Activated naive CD4-positive, alpha-beta T cell treated with anti-CD3 and anti-CD28 coated beads for 36 hours (primary cell): ENCODE measurements at places on chromosomes 3 and 15.

GRCh38 chr15:40930430-40931299 lies 1.5 kb downstream of the DLL4 start:
- DNase-seq: peak; percentile 64

GRCh38 chr3:21117370-21117769 lies 633.6 kb downstream of the ZNF385D start:
- DNase-seq: no peak

GRCh38 chr3:48931944-48932580 lies 13.4 kb downstream of the ARIH2 start:
- DNase-seq: no peak

- DNase-seq: no peak
These were observed 74.0 kb downstream of the AKAP13 start for GRCh38 chr15:85454403-85454802.

DNA sequence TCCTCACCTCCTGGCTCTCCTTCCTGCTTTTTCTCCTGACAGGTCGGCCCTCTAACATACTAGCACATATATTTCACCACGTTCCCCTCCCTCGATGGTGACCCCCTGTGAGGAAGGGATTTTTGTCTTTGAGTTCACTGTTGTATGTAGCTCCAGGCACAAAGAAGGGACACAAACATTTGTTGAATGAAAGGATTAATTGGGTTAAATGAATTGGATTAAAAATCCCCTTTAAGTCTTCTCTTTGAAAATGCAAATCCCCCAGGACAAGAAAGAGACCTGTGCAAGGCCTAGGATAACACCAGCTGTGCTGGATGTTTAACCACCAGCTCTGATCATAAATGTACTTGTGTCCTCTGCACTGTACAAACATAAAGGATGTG lies 3.3 kb downstream of the CALML4 start:
- no peak for DNase-seq

- DNase-seq: no peak
These were observed 873.9 kb downstream of the MCTP2 start for GRCh38 chr15:95105229-95105628.

- no peak for DNase-seq
These were observed 151.8 kb downstream of the ITPR1 start for GRCh38 chr3:4644951-4645350.

GRCh38 chr15:69535101-69535638 lies 82.6 kb downstream of the RPLP1 start:
- no peak for DNase-seq

DNA sequence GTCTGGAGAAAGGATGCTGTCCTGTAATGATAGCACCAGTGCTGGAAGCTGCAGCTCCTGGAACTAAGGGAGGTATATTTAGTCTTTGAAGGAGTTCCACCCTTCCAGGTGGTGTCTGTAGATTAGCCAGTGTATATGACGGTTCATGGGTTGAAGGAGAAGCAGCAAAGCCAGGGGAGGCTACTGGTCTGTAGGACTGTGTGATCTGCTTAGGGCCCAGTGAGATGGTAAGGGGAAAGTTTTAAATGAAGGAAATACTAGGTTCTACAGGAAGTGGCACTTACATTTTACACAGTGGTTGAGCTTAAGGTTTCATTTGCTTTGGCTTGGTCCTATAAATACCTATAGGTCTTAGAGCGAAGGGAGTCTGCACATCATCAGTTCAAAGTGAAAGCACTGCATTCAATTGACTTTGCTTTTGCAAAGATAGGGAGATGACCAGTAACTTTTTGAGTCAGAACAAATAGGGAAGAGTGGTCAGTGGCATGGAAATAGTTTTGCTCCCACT lies 5.6 kb downstream of the SLC25A38 start:
- no peak for DNase-seq

- no peak for DNase-seq
These were observed 48.7 kb upstream of the PCSK6 start for GRCh38 chr15:101538177-101538576.

GRCh38 chr3:131417751-131418150 lies 36.2 kb downstream of the NUDT16 start:
- DNase-seq: no peak

DNA sequence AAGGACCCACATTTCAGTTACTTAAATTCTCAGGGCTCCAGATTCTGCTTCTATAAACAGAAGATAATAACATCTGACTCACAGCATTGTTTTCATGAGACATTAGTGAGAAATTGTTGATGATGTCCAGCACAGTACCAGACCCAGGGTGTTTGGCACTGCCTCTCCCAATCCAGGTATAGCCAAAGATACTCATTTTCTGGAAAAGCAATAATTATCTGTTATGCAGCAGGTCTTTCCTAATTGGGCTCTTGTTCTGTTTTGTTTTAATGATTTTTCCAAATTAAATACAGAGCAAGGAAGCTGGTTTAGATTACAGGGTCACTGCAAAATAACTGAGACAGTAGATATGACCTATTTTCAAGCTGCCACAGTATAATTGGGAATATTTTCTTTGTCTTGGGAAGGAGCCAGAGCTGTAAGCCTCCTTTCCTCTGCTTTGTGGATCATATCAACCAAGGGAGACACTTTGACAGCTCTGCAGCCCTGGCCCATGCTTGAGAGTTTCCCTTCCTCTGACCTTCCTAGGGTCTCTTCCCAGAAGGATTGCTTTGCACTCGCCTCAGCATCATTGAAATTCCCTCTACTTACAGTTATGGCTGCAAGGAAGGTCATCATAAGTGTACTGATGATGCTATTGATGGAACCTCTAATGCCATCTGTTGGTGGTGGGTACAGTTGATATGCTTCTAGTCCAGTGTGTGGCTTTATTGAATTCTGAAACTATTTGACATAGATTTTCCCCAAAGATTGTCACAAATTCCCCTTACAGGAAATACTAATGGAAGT lies 522.4 kb upstream of the ADAMTS9 start:
- no peak for DNase-seq

GRCh38 chr3:123552095-123552714 lies 32.6 kb downstream of the HACD2 start:
- DNase-seq: no peak

DNA sequence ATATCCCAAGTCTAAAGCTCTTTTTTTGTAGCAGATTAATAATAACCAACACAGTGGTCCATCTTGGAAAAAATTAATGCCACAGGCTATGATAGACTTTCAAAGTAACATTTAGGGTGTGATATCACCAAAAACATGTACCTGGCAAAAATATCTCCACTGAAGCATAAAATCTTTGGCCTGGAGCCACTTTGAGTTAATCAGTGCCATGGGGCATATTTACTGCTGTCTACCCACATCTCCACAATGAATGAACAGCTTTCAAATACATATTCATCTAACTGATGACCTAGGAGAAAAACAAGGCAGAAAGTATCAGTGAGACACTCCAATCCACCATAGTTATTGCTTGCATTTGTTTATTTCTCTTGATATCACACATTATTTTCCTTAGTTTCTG lies 296.0 kb upstream of the MDFIC2 start:
- DNase-seq: no peak

- no peak for DNase-seq
These were observed 210.0 kb upstream of the PEX5L start for GRCh38 chr3:180246688-180247195.

DNA sequence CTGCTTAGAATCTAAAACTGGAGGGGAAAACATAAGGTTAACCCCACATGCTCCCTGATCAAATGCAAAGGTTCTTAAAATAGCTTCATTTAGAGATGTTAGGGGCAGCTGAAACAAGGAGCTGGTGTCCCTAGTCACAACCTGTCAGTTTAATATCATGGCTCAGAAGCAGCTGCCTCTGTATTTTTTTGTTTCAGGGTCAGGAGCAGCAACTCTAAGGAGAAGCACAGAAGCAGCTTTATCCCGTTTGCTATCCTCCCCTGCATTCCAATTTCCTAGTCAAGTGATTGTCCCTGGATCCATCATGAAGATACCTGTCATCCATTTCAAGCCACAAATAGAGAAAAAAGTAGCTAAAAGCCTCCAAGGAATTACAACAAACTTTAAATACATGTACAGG lies 4.1 kb downstream of the FILIP1L start:
- DNase-seq: no peak

DNA sequence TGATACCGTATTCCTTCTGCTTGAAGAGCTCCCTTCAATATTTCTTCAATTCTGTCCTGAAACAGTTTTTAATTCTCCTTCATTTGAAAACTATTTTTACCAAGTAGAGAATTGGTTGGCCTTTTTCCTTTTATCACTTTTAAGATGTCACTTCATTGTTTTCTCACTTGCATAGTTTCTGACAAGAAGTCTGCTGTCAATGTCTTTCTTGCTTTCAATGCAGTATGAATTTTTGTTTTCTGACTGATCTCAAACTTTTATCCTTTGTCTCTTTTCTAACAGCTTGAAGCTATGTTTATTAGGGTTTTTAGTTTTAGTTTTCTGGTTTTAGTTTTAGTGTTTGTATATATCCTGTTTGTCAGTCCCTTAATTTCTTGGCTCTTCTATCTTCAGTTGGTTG lies 364.8 kb upstream of the TPRG1 start:
- DNase-seq: no peak

- no peak for DNase-seq
These were observed 172.1 kb downstream of the POLR2M start for GRCh38 chr15:57878573-57878972.

DNA sequence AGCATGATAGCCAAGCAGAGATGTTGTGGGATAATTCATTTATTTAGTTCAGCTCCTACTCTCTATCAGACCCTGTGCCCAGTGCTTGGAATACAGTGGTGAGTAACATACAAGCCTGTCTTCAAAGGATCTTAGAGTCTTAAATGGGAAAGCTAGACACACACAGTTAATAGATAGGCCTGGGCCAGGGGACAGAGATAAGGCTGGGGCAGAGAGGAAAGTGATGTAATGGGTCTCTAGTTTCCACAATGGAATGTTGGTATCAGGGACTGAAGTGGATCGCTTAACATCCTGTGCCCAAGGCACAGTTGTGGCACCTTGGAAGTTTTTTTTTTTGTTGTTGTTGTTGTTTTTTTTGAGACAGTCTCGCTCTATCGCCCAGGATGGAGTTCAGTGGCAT lies 79.9 kb upstream of the POLG start:
- DNase-seq: no peak
